ENCODE measurements at places on chromosomes 4 and X.
A peak's percentile ranks its signal among the peaks of the same experiment; 100 is the strongest.

GRCh38 chrX:111568354-111568753 is 56.9 kb downstream of the SERTM2 start:
- no peak for DNase-seq

DNA sequence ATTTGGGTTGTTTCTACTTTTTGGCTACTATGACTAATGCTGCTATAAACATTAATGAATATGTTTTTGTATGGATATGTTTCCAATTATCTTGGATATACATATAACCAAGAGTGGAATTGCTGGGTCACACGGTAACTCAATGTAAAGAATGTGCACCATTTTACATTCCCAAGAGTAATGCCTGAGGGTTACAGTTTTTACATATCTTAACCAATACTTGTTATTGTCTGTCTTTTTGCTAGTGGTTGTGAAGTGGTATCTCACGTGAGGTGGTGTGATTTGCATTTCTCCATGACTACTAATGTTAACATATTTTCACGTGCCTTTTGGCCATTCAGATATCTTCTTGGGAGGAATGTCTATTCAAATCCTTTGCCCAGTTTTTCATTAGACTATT is 200.3 kb upstream of the MAB21L2 start:
- no peak for DNase-seq

GRCh38 chr4:76948443-76949275 is 893 bp upstream of the SEPTIN11 start:
- peak; percentile 80 for DNase-seq

DNA sequence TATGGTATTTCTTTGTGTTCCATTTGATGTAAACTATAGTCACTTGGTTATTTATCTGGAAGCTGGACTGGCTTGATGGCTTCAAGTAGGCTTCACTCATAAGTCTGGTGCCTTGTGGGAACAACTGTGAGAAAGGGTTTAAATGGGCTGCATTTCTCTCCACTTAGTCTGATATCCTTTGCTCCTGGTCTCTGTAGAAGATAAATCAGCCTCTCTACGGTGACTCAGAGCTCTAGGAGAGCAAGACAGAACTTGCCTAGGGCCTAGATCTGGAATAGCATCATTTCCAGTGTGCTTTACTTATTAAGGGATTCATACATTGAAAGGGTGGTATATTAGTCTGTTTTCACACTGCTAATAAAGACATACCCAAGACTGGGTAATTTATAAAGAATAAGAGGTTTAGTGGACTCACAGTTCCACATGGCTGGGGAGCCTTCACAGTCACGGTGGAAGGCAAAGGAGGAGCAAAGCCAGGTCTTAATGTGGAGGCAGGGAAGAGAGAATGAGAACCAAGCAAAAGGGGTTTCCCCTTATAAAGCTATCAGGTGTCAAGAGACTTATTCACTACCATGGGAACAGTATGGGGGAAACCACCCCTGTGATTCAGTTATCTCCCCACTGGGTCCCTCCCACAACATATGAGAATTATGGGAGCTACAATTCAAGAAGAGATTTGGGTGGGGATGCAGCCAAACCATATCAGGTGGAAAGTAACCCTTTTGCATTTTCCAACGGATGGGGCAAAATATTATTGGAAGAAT is 1746.4 kb upstream of the PCDH7 start:
- no peak for DNase-seq

DNA sequence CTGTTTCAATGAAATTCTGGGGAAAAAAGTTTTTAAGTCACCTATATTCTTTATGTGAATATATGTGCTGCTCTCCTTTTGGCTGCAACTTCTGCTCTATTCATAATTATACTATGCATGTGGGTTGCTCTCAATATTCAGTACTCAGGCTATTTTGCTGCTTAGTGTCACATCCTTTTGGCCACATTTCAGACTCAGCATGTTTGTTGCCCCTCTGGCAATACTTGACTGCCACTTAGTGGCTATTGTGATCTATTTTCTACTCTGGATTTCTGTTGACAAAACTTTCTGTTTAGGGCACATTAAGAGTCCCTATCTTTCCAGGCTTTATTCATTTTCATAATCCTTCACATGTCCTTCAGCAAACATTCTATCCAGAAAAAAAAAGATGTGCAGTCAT is 15.8 kb upstream of the CT45A1 start:
- no peak for DNase-seq

DNA sequence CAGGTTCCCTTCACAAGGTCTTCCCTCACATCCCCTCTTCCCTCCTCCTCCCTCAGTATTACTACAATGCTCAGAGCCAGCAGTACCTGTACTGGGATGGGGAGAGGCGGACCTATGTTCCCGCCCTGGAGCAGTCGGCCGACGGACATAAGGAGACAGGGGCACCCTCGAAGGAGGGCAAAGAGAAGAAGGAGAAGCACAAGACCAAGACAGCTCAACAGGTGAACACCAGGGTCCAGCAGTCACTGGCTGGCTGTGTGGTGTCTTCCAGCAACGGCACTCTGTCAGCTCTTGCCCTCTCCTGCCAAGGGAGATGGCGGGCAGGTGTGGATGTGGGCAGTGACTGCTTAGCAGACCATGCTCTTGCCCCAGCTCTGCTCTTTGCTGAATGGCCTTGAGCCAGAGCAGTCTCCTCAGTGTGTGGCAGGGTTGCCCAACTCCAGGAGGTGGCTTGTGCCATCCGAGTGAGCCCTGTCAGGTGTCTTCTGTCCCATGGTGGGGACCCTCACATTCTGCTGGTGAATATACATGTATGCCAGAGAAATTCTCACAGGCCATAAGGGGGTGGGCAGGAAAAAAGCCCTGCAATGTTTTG is 11.4 kb upstream of the UBA1 start:
- no peak for DNase-seq

DNA sequence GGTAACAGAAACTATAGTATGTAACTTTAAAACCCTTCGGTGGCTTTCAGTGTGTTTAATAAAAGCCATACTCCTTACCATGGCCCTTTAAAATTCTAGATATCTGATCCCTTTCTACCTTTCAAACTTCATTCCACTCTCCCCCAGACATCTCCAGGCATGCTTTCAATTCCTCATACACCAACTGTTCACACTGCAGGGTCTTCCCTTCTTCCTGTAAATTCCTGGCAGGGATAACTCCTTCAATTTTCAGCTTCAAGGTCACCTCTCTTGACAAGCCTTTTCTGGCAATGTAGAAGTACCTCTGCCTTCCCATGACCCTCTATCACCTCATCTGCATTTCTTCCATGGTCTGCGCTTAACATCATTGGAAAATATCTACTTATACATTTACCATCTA is 60.8 kb downstream of the WDFY3 start:
- no peak for DNase-seq

DNA sequence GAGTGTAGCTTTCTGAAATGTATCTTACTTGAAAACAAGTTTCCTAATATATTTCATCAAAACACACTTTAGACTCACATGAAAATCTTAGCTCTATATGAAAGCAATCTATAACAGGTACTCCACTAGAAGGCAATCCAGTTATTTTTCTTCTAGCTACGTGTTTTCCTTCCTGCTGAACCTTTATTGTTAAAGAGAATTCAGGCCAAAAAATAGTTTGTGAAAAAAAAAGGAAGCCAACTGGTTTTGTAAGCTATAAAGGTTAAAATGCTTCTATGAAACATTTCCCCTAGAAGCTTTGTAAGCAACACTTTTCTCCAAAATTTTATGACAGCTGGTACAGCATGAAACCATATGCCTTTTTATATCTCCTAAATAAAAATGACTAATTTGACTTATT is 304.7 kb upstream of the DIAPH2 start:
- no peak for DNase-seq

DNA sequence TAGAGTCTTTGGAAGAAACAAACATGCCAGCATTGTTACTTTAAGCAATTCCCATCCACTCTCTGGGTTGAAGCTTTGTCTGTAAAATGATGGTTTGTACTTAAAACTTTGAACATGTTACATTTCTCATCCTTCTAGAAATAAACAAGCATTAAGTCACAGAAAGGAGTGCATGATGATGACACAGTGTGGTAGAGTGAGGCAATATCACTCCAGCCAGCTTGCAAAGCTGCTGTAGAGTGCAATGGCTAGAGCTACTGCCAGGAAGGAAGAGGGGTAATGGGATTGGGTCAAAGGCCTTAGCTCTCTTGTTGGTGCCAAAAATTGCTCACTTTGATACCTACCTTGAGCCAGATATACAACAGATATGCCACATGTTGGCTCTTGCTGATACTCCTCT is 12.3 kb upstream of the ENOX2 start:
- DNase-seq: no peak

- DNase-seq: no peak
These were observed 564 bp downstream of the PGK1 start for GRCh38 chrX:78104447-78105176.

- DNase-seq: no peak
These were observed 68.8 kb downstream of the IL15 start for GRCh38 chr4:141705048-141705746.

DNA sequence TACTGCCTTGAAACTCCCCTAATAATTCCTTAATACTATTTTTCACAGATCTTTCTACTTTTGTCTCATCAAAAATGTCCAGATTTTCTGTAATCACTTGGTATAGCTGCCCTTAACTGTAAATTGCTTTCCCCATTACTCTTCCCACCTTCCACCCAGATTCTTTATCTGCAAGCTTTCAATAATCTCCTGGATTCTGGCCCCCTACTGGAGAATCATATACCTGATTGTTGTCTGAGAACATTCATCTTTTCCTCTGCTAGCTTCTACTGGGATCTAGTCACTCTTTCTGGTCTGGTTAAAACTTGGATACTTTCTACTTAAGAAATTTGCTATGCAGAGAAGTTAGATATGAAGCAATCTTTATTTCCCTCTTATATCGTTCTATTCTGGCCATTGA is 552.6 kb downstream of the PCDH19 start:
- no peak for DNase-seq

GRCh38 chr4:48017108-48017571 is 568 bp downstream of the NIPAL1 start:
- peak; percentile 81 for DNase-seq

- no peak for DNase-seq
These were observed 94.4 kb downstream of the ABCB7 start for GRCh38 chrX:75061701-75062100.

DNA sequence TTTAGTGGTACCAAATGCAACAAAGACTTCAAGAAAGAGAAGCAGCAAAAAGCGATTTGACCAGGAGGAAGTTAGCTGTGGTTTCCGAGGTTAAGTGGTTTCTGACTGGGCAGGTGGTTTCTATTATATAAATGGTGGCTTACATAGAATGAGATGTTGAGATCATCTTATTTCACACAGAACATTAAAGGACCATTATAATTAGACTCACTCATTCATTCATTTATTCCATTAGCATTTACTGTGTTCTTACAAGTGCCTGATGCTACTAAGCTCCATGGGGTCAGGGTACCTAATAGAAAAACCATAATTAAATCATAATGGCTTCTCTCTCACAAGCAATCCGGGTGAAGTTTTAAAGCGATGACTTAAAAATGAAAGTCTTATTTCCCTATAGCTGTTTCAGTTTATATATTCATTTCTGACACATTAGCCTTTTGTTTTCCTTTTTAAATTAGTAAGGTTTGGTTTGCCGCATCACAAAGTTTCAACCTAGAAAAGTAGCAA is 10.6 kb downstream of the TSPAN6 start:
- no peak for DNase-seq

GRCh38 chr4:36255577-36255976 is 11.3 kb upstream of the ARAP2 start:
- no peak for DNase-seq

DNA sequence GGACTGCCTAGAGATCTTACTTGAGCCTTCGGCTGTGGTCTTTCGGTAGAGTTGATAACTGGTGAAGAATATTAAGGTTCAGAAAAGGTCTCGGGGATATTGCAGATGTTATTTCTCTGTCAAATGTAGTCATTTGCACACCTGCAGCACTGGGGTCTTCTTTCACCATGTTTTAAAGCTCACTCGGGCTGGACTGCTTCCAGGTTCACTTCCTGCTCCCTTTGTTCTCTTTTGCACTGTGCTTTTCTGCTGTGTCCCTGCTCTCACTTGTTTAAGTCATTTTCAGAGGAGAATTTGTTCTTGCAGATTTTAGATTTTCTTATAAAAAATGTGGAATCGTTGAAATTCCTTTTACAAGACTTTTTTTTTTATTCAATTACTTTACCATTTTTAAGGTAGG is 68.5 kb downstream of the BMPR1B start:
- DNase-seq: no peak

- no peak for DNase-seq
These were observed 147.1 kb downstream of the CAMK2D start for GRCh38 chr4:113614414-113614813.

DNA sequence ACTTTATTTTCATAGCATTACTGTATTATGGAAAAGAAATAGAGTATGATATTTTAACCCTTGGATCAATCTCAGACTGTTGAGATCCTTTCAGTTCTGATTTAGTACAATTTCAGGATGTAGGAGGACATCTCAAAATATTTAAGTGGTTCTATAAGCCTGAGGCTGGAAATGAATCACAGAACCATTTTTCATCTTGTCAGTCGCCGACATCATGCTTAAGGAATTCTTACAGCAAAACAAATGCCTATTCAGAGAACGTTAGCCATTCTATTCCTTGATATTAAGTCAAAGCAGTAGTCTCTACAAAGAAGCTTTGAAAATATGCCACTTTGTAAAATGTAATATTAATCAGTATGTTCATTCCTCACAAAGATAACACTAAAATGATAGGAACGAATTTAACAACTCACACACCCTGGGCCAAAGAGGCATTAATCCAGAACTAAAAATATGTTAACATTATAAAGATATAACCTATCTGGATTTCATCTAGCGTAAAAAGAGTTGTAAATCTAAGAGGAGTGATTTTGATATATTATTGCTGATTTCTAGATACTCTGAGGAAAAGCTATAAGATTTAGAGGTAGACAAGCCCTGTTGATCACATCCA is 152.0 kb downstream of the GASK1B start:
- DNase-seq: no peak

GRCh38 chrX:110086916-110087484 is 84.1 kb downstream of the TMEM164 start:
- DNase-seq: no peak

DNA sequence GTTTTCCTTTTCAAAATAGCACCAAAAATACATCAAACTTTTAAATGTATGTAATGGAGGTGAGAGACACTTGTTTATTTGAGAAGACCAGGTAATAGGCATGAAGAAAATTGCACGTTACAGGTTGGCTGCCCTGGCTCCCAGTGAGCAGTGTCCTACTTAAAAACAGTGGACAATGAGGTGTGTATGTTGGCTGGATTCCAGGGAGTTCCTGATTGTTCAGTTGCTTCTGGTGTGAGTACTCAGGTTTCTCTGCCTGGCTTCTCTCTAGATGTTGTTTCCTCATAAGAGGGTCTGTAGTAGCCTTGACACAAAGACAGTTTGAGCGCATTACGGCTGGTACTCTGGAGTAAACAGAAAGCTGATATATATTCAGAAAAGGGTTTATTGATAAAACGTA is 29.4 kb downstream of the SNX25 start:
- no peak for DNase-seq

DNA sequence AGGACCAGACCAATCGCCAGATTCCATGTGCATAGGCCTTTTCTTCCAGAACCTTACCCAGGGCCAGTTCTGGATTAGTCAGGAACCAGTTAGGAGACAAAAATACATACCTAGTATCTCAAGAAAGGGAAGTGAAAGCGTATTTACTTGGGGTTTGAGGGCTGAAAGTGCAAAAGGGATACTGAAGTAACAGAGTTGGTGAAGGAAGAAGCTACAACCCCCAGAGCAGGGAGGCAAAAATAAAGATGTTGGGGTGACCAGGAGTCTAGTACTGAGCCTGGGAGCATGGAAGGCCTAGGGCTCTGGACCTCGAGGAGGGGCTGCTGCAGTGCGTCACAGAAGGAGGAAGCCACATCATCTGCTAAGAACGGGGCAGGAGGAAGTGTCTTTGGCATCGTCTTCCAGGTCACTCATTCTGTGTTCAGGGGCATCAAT is 38.3 kb downstream of the TKTL1 start:
- DNase-seq: no peak

GRCh38 chrX:150767475-150768131 is 74.4 kb downstream of the MTMR1 start:
- no peak for DNase-seq

All from mesothelial cell of epicardium (in vitro differentiated cells).